ENCODE measurements at places on chromosomes 1 and 21.

DNA sequence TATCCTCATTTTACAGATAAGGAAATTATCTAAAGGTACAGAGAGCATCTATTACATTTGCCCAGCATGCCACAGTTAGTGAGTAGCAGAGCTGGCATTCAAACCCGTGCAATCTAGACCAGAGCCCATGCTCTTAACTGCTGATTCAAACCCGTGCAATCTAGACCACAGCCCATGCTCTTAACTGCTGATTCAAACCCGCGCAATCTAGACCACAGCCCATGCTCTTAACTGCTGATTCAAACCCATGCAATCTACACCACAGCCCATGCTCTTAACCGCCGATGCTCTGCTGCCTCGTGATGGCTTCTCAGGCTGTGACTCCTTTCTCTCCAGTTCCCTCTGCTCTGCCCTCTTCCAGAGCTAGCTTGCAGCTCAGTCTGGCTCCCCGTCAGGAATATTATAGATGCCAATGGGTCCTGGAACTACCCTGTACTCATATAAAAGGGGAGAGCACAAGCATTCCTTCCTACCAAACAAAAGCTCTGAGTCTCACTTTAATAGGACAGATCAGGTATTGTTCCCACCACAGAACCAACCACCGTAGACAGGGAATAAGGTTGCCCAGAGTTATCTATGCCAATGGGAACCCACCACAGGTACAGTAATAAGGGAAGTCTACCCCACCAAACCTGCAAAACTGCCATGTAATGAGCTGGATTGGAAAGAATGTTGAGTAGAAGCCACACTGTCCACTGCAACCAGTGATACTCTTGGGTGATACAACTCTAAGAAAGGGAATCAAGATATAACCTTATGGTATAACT, 78.4 kb downstream of the SMYD3 start:
- DNase-seq: no peak

GRCh38 chr1:180227861-180228647, 2.0 kb upstream of the LHX4 start:
- DNase-seq: no peak

DNA sequence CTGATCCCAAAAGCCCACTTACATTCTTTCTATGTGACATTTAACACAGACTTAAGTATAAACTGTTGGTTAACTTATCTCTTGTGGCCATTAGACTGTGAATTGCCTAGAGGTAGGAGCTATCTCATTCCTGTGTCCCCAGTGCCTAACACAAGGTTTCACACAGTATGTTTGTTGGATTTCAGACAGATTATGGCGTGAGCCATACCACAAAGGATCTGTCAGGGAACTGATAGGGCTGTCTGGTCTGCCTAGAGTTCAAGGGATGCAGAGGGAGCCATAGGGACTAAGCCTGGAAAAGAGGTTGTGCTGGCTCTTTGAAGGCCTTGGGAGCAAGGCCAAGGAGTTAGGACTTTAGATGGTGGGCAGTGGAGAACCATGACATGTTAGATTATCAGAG, 40.0 kb downstream of the MEF2D start:
- DNase-seq: no peak

DNA sequence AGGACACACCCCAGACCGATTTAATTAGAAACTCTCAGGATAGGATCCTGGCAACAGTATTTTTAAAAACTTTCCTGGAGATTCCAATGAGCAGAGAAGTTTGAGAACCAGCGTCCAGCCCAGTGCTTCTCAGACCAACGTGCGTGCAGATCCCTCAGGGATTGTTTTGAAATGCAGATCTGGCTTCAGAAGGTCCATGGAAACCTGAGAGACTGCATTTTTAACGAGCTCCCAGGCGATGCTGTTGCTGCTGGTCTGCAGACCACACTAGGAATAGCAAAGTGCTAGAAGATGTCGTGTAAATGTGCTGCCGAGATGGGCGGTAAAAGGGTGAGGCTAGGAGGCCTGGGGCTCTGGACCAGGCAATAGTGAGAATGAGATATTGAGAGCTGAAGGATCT, 18.4 kb upstream of the CASQ1 start:
- DNase-seq: no peak

DNA sequence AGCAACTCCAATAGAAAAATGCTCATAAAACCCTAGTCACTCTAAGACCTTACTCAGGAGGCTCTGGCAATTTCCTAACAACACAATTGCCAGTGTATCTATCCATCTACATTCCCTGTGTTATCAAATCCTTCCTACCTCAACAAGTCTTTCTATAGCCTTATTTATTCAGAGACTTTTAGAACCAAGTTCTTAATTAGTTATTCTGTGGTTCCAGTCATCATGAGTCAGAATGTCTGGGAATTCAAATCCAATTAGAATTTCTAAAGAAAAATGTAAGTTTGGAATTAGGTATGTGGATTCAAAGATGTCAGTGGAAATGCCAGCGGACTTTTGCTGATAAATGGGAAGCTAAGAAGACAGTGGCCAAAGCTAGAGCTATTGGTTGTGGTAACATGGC, 302.6 kb upstream of the C1orf87 start:
- DNase-seq: no peak

DNA sequence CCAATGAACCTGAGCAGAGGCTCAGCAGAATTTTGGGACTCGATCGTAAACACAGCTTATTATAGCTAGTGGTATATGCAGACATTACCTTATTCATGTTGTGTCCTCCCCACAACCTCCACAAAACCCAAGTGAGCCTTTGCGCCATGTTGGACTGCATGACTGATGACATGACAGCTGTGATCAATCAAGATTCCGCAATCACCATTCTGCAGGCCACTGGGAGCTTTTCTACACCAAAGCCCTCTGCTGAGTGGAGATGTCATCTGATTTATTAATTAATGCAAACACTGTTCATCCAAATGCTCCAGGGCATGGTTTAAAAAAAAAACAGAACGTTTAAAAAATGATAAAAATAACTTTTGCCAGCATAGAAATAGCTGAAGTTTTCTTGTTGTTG, 7.9 kb upstream of the SRP9 start:
- no peak for DNase-seq

GRCh38 chr21:45358261-45358670, 46.7 kb upstream of the COL18A1 start:
- DNase-seq: no peak

- no peak for DNase-seq
These were observed 166.9 kb downstream of the HLX start for GRCh38 chr1:221045842-221046831.

GRCh38 chr1:86155051-86155806, 1.3 kb downstream of the COL24A1 start:
- DNase-seq: no peak

DNA sequence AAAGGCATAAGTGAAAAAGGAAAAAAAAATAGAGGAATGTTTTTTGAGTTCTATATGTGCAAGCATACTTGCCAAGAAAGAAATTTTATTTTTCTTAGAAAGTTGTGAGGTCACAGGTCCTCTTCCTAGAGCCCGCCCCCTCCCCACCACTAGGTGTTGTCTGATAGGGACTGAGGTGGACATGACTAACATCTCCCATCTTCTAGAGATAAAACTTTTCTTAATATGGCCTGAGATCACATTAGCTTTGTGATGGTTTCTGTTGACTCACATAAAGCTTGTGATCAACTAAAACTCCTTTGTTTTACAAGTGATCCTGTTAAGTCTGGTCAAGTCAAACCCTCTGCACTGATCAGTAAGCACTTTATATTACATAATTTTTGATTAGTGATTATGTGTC, 33.4 kb upstream of the CITED4 start:
- DNase-seq: no peak

DNA sequence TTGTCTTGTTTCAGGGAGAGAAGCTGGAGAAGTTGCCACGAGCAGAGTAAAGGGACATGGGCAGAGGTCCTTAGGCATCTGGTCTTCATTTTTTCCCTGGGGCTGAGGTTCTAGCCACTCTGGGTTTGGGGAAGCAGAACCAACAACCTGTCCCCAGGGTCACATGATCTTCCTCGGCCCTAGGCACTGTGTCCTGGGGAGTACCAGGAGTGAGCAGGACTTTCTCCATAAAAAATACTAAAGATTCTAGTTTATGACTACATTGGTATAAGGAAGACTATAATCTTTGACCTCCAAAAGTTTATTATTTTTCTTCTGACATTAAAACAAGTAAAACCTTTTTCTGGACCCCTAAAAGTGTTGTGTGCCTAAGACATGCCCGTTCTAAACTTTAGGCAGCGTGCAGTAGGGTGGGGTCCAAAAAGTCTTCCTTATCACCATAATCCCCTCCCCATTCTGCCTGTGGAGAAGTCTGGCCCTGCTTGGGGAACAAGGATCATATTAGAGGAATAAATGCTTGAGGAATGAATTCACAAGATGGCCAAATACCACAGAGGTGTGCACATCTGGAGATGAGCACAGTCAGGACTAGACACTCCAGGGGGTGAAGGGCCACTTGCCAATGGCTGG, 19.3 kb upstream of the IGSF3 start:
- DNase-seq: no peak

GRCh38 chr1:3945916-3946840, 46.1 kb upstream of the C1orf174 start:
- DNase-seq: no peak

DNA sequence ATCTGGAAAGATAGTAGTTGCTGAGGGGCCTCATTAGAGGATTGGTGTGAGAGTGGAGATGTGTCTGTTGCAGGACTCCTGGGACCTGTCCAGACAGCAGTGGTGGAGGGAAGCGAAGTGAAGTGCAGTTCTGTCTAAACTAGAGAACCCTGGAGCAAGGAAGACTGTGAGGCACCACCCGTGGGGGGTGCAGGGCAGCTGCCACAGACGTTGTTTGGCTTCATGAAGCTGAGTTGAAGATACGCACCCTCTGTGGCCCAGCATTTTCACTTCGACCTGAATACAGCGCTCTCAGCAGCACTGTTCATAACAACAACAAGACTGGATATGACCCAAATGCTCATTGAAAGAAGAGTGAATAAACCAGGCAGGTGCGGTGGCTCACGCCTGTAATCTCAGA, 29.3 kb downstream of the ABCG1 start:
- no peak for DNase-seq

GRCh38 chr1:54329312-54330003, 76.7 kb downstream of the SSBP3 start:
- DNase-seq: no peak

DNA sequence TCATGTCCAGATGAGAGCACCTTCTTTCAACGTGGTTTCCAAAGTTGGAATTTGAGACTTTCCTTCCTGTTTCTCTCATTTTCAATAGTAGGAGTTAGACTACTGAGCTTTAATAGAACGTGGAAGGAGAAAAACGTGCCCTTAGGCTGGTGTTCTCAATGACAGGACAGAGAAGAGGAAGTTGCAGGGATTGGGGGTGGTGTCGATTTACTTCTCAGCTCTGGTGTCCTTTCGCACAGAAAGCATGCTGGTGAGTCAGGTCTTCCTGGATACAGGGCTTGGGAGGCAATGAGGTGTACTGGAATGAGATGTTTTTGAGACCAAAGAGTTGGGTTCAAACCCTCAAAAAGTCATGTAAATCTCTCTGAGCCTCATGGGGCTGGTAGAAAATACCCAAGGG, 67.1 kb downstream of the HIVEP3 start:
- DNase-seq: no peak

GRCh38 chr1:72229893-72230292, 52.4 kb downstream of the NEGR1 start:
- DNase-seq: no peak

GRCh38 chr1:155981266-155982088, 3.1 kb upstream of the ARHGEF2 start:
- no peak for DNase-seq

- no peak for DNase-seq
These were observed 42.5 kb upstream of the IL10 start for GRCh38 chr1:206814716-206815341.

DNA sequence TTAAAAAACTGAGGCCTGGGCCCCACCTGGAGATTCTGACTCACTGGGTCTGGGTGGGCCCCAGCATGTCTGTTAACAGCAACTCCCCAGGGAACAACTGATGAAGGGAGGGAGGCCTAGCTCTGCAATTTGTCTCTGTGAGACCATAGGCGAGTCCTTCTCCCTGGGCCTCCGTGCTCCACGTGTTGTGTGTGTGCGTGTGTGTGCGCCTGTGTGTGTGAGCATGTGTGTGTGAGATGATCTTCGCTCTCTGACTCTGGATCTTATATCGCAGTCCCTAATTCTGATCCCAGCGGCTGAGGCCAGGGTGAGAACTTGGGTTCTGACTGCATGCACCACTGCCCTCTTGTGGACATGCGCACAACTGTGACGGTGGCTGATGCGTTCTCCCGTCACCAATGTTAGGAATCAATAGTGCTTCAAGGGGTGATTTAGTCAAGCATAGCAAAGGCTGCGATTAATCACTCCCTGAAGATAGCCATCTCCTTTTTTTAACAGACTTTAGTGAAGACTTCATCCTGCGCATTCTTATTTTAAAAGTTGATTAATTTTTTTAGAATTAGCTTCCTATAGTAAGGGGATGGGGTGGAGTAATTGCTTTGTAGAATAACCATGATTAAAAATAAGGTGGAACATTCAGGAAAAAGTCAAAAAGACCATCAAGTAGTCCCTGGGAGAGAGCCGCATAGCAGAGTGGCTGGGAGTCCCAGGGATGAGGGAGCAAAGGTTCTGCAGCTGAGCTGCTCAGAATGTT, 62.4 kb upstream of the USP24 start:
- DNase-seq: no peak

- DNase-seq: no peak
These were observed 756 bp downstream of the PHGDH start for GRCh38 chr1:119712342-119713038.

DNA sequence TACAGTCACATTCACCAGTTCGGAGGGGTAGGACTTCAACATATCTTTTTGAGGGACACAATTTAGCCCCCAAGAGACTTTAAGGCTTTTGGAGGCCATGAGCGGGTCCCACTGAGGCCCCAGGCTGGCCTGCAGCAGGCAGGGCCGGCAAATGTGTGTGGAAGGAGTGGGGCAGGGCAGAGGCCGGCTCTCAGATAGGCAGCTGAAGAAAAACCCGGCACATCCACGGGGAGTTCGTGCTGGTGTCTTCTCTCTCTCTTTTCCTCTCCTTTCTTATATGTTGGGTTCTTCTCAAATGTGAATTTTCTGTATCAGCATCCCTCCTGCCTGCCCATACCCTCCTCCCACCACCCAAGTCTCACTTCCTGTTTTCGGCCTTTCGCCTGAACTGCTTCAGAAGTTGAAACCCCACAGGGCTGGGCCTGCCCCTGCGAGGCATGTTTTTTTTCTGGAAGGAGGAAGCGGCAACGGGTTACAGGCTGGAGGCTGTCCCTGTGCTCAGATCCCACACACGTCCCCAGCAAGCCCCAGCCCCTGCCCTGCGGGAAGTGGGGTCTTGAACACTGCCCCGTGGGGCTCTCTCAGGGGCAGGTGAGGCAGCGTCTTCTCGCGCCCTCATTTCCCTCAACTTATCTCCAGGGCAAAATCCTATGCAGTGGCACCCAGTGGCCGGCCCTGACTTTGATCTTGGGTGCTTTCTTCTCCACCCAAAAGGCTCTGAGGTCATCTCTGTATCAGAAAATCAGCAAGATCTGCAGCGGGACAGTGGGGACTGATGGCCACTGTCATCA, 9.7 kb upstream of the UMODL1 start:
- no peak for DNase-seq

All from NCI-H187 treated with DMSO at 0.1 percent for 48 hours (cell line).